ENCODE measurements at places on chromosomes 6 and 20. TPM values are rescaled to one million over a fixed set of nuclear protein-coding genes. Genes with fewer than 3 reads are reported as not detected.

Gene MDC1
- 29.5 TPM for total RNA-seq

- no peak overlapping the region for H3K4me3 ChIP-seq
- peak; percentile 80 for DNase-seq
- no peaks in the 10 kb centered on the region for H3K4me1 ChIP-seq
- no peak overlapping the region for H3K27ac ChIP-seq
- H3K27me3 ChIP-seq = no peaks in the 10 kb centered on the region
- no peaks in the 10 kb centered on the region for H3K36me3 ChIP-seq
These were observed 280.3 kb upstream of the SYNCRIP start for GRCh38 chr6:85923013-85923430.

DNA sequence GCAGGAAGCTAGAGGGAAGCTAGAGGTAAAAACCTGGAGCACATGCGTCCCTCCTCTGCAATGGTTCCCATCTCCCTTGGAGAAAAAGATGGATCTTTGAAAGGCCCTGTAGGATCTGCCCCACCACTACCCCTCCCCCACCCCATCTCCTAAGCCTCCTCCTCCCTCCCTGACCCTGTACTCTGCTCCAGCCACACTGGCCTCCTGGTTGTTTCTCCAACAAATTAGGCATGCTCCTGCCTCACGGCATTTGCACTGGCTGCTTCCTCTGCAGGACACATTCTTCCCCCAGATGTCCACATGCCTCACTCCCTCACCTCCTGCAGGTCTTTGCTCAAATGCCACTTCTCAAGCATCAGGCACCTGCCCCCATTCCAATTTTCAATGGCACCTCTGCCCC lies 45.5 kb downstream of the UBE2V1 start:
- H3K36me3 ChIP-seq = no peaks in the 10 kb centered on the region
- H3K27me3 ChIP-seq = no peaks in the 10 kb centered on the region
- no peak overlapping the region for H3K27ac ChIP-seq

Gene PACRG
- 0.30 TPM for total RNA-seq

Gene SASH1
- 11.8 TPM for total RNA-seq

Gene ZCCHC3
- total RNA-seq = 43.4 TPM

DNA sequence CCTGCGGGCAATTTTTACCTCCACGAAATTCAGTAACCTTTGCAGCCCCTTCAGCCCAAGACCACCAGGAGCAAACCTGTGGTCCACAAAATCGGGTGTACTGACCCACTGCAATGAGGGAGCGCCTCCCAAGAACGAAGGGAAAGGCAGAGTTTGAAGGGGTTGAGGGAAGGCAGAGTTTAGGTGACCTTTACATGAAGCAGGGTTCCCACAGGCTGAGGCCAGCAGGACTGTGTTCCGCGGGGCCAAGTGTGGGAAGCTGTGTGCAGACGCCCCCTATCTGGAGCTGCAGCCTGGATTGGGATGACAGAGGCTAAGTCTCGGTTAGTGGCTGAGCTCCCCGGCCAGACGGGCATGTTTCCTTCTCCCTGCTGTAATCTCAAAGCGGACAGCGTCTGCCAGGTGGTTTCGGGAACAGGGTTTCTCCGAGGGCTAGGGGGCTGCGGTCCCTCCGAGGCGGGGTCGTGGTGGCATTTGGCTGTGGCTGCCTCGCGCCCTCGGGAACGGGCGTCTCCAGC lies 826 bp upstream of the PYGB start:
- H3K36me3 ChIP-seq = no peaks in the 10 kb centered on the region
- H3K27me3 ChIP-seq = peaks cover 20% of the 10 kb centered on the region
- peak overlapping the region; percentile 70 for H3K4me3 ChIP-seq
- H3K4me1 ChIP-seq = peaks cover 55% of the 10 kb centered on the region
- H3K27ac ChIP-seq = no peak overlapping the region

DNA sequence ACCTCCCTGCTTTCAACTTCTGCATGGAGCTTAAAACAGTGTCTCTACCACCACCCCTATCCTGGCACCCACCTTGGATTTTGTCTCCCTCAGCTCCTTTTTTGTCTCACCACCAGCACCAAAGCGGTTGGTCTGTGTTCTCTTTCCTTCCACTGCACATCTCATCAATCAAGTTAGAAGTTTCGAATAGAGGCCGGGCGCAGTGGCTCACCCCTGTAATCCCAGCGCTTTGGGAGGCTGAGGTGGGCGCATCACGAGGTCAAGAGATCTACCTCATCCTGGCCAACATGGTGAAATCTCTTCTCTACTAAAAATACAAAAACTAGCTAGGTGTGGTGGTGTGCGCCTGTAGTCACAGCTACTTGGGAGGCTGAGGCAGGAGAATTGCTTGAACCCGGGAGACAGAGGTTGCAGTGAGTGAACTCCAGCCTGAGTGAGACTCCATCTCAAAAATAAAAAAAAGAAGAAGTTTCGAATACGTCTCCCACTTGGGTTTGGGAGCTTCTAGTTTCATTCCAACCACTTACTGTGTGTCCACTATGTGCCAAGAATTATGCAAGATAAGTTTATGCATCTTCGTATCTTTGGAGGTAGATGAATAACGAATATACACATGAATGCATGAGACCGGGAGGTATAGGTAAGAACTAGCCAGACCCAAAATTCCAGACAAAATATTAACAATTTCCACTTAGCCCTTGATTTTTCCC lies 5.9 kb downstream of the PCED1A start:
- H3K4me3 ChIP-seq = no peak overlapping the region
- H3K36me3 ChIP-seq = no peaks in the 10 kb centered on the region
- peaks cover 4% of the 10 kb centered on the region for H3K27me3 ChIP-seq
- H3K4me1 ChIP-seq = no peaks in the 10 kb centered on the region

Gene REPS1
- 86.1 TPM for total RNA-seq

GRCh38 chr6:136326038-136326553 lies 36.5 kb upstream of the BCLAF1 start:
- H3K4me3 ChIP-seq = no peak overlapping the region
- H3K27ac ChIP-seq = no peak overlapping the region
- no peaks in the 10 kb centered on the region for H3K36me3 ChIP-seq
- peaks cover 21% of the 10 kb centered on the region for H3K4me1 ChIP-seq
- H3K27me3 ChIP-seq = no peaks in the 10 kb centered on the region
- no peak for DNase-seq

Gene CLPSL1
- total RNA-seq = not detected

Gene SSR1
- 96.6 TPM for total RNA-seq

DNA sequence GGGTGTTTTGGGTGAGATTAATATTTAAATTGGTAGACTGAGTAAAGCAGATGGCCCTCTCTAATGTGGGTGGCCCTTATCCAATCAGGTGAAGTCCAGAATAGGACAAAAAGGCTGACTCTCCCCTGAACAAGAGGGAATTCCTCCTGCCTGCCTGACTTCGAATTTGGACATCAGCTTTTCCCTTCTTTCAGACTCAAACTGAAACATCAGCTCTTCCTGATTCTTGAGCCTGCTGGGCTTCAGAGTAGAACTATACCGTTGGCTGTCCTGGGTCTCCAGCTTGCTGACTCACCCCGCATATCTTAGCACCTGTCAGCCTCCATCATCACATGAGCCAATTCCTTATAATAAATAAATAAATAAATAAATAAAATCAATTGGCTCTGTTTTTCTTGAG lies 15.0 kb upstream of the TGM6 start:
- no peaks in the 10 kb centered on the region for H3K36me3 ChIP-seq
- no peak for DNase-seq
- H3K4me1 ChIP-seq = no peaks in the 10 kb centered on the region
- H3K27me3 ChIP-seq = no peaks in the 10 kb centered on the region
- H3K27ac ChIP-seq = no peak overlapping the region

Gene PSORS1C2
- not detected for total RNA-seq

Gene DZANK1
- total RNA-seq = 5.3 TPM

GRCh38 chr6:142735204-142735603 lies 209.8 kb downstream of the HIVEP2 start:
- H3K27ac ChIP-seq = no peak overlapping the region
- no peak overlapping the region for H3K4me3 ChIP-seq
- no peaks in the 10 kb centered on the region for H3K36me3 ChIP-seq
- no peak for DNase-seq

DNA sequence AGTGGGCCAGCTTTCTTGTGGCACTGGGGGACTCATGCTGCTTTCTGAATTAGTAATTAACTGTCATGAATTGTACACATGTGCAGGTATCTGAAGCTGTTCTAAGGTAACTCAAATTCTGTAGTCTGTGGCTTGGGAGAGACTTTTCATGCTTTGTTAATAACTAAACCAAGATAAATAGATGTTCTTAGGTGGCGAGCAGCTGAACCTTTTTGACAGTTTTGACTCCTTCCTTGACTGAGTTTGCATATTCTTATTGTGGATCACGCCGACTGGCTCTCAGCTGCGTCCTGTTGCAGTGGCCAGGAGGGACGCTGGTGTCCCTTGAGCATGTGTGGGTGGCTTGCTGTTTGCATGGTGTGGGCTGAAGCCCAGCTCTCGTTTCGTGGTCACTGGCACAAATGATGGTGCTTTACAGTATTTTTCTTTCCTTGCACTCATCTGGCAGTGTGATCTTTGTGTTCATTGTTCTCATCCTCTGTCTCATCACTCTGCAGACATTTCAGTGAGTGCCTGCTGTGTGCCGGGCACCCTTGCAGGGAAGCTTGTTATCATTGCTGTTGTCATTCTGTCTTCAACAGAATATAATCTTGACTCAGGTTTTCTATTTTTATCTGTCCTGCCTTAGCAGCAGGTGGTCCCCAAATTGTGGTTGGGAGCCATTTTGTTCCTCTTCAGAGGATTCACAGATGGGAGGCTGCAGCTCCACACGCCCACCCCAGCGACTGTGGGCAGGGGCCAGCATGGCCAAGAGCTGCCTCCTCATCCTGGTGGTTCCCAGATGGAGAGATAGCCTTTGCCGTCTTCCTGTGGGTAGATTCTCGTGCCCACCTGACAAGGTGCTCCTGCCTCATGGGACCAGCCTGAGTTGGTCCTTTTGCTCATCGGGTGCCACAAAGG lies 39.6 kb downstream of the DUSP22 start:
- H3K36me3 ChIP-seq = no peaks in the 10 kb centered on the region
- H3K4me1 ChIP-seq = no peaks in the 10 kb centered on the region
- DNase-seq = no peak

DNA sequence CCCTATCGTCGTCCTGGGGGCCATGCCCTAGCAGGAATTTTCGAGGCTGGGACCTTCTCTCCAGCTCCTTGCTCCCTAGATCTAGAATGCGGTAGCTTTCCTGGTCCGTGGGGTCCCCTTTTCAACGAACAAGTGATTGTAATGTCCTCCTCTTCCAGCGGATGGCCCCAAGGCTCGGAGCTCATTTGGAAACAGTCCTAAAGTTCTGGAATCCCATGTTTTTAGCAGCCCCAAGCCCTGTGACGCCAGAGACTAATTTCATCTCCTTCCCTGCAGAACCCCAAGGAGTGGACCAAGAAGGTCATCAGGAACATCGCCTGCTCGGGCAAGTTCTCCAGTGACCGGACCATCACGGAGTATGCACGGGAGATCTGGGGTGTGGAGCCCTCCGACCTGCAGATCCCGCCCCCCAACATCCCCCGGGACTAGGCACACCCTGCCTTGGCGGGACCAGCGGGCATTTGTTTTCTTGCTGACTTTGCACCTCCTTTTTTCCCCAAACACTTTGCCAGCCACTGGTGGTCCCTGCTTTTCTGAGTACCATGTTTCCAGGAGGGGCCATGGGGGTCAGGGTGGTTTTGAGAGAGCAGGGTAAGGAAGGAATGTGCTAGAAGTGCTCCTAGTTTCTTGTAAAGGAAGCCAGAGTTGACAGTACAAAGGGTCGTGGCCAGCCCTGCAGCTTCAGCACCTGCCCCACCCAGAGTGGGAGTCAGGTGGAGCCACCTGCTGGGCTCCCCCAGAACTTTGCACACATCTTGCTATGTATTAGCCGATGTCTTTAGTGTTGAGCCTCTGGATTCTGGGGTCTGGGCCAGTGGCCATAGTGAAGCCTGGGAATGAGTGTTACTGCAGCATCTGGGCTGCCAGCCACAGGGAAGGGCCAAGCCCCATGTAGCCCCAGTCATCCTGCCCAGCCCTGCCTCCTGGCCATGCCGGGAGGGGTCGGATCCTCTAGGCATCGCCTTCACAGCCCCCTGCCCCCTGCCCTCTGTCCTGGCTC lies 48.5 kb downstream of the PYGB start:
- no peak overlapping the region for H3K4me3 ChIP-seq
- H3K4me1 ChIP-seq = no peaks in the 10 kb centered on the region
- no peak overlapping the region for H3K27ac ChIP-seq
- peak; percentile 34 for DNase-seq
- H3K36me3 ChIP-seq = no peaks in the 10 kb centered on the region
- H3K27me3 ChIP-seq = no peaks in the 10 kb centered on the region

- H3K4me1 ChIP-seq = peaks cover 67% of the 10 kb centered on the region
- no peaks in the 10 kb centered on the region for H3K36me3 ChIP-seq
- peak overlapping the region; percentile 12 for H3K27ac ChIP-seq
- peak; percentile 56 for DNase-seq
These were observed 190.3 kb upstream of the POU3F2 start for GRCh38 chr6:98644063-98644462.

GRCh38 chr6:144896871-144897270 lies 611.7 kb downstream of the UTRN start:
- no peaks in the 10 kb centered on the region for H3K27me3 ChIP-seq
- H3K36me3 ChIP-seq = no peaks in the 10 kb centered on the region
- no peak for DNase-seq
- H3K4me3 ChIP-seq = no peak overlapping the region
- no peak overlapping the region for H3K27ac ChIP-seq
- H3K4me1 ChIP-seq = peaks cover 10% of the 10 kb centered on the region

DNA sequence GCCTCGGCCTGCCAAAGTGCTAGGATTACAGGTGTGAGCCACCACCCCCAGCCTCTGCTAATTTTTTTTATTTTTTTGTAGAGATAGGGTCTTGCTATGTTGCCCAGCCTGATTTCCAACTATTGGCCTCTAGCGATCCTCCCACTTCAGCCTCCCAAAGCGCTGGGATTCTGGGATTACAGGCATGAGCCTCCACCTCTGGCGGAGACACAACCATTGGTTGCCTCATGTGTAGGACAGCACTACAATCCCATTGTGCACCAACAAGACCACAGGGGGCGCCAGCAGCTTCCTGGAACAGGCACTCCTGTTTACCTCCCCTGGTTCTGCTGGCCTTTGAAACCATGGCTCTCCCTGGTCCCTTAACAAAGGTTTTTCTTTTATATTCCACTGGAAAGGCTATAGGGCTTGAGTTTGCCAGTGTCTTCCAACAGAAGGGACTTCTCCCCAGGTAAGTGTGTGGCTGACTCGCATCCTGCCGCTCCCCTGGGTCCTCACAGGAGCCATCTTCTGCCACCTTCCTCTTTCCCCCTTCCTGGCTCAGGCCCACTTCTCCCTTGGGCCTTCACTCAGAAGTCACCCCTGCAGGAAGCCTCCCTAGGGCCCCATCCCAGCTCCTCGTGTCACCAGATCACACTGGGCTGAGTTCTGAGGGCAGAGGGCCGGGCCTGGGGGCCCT lies 39.2 kb upstream of the TLDC2 start:
- peak; percentile 81 for DNase-seq
- H3K4me1 ChIP-seq = peaks cover 13% of the 10 kb centered on the region
- peak overlapping the region; percentile 78 for H3K27ac ChIP-seq
- H3K36me3 ChIP-seq = no peaks in the 10 kb centered on the region
- no peaks in the 10 kb centered on the region for H3K27me3 ChIP-seq
- H3K4me3 ChIP-seq = no peak overlapping the region

DNA sequence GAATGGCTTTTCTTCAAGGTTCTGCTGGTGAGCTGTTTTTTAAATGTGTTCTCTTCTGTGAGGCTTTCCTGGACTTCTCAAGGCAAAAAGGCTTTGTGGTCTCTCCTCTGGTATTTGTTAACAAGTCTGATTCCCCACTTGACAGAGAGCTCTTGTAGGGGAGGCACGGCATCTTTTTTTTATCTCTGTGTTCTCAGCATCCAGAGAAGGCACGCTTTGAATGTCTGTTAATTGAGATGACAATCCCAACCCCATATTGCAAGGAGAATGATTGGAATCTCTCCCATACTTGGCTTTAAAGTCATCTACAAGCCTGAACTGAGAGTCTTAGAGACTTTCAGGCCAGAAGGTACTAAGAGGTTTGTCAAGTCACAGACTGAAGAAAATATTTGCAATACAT lies 22.6 kb downstream of the EDN1 start:
- H3K4me3 ChIP-seq = no peak overlapping the region
- no peaks in the 10 kb centered on the region for H3K36me3 ChIP-seq
- no peaks in the 10 kb centered on the region for H3K27me3 ChIP-seq
- no peak for DNase-seq
- no peak overlapping the region for H3K27ac ChIP-seq

All from neural progenitor cell (in vitro differentiated cells).